ENCODE measurements at places on chromosomes 12 and 14. TPM values are rescaled to one million over a fixed set of nuclear protein-coding genes. Genes with fewer than 3 reads are reported as not detected.

Gene PSME2
- 148 TPM for total RNA-seq

Gene HSP90B1
- total RNA-seq, result 765 TPM

Gene ASCL1
- not detected for total RNA-seq

Gene SPIC
- total RNA-seq, result not detected

DNA sequence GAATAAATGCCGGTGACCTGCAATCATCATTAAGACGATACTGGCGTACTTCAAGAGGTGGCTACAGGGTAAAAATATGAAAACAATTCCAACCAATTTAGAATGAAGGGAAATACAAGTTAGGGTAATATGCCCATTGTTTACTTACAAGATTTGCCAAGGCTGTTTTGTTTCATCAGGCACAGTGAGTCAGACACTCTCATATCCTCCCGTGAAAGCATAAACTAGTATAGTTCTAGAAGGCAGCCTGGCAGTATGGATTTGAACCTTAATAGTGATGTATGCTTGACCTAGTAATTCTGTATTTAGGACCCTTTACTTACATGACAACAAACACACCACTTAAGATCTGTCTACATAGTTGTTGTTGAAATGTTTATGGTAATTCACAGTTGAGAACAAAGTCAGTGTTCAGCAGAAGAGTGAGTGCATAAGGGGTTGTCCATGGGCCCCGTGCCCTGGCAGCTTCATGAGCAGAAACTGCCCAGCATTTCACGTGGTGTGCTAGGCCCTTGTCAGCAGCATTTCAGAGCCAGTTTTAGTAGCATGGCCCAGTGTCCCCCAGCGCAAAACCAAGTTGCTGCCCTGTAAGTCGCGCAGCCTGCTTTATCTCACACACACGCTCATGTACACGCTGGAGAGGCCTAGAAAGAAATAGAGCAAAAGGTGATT, 80.8 kb downstream of the EP400 start:
- no peak for DNase-seq

- DNase-seq, result no peak
Measured at GRCh38 chr12:19074700-19075099, 54.8 kb upstream of the PLEKHA5 start.

DNA sequence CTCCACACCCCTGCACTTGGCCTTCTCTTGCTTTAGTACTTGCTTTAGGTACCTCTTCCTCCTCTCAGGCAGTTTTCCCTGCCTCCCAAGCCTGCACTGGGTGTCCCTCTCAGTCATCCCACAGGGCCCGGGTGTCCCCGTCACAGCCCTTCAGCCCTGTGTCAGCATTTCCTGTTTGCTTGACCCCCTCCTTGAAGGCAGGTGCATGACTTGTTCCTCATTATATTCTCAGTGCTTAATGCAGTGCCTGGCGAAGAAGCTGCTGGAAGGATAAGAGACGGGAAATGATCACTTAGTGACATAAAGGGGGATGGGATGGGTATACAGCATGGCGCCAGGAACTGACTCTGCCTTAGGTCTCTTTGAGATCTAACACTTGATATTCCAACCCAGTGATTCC, 61.5 kb downstream of the IQSEC3 start:
- DNase-seq, result no peak

DNA sequence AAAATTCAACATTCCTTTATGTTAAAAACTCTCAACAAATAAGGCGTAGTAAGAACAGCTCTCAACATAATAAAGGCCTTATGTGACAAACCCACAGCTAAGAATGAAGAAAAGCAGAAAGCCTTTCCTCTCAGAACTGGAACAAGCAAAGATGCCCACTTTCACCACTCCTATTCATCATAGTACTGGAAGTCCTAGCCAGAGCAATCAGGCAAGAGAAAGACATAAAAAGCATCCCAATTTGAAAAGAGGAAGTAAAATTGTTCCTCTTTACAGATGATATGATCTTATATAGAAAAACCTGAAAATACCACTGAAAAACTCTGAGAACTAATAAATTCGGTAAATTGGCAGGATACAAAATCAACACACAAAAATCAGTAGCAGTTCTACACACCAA, 52.1 kb downstream of the STON2 start:
- no peak for DNase-seq

DNA sequence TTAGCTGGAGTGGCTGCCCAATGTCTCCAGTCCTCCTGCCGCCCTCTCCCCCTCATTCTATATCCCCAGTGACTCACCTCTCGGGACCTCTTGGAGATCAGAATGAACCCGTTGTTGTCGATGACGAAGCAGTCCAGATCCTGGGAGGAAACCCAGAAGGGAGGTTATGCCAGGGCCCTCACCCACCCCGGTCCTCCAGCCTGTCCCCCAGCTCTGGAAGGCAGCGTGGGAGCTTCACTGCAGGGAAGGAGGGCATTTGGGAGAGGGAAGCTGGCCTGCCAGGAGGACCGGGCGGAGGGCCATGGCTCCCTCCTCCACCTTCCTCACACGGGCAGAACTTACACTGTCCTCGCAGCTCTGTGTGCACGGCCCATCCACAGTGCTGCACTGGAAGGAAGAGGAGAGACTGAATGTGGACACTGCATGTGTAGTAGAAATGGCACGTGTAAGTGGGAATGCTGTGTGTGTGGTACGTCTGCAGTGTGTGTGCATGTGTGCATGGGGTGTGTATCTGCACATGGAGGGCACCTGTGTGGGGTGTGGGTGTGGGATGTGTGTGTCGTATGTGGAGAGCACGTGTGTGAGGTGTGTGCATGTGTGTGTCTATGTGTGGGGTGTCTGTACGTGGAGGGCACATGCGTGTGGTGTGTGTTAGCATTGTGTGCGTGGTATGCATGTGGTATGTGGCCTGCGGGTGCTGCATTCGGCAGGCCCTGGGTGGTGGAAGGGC, 10.0 kb upstream of the LRTM2 start:
- no peak for DNase-seq

All from mesothelial cell of epicardium (in vitro differentiated cells).